ENCODE measurements at places on chromosomes 3 and 15.

DNA sequence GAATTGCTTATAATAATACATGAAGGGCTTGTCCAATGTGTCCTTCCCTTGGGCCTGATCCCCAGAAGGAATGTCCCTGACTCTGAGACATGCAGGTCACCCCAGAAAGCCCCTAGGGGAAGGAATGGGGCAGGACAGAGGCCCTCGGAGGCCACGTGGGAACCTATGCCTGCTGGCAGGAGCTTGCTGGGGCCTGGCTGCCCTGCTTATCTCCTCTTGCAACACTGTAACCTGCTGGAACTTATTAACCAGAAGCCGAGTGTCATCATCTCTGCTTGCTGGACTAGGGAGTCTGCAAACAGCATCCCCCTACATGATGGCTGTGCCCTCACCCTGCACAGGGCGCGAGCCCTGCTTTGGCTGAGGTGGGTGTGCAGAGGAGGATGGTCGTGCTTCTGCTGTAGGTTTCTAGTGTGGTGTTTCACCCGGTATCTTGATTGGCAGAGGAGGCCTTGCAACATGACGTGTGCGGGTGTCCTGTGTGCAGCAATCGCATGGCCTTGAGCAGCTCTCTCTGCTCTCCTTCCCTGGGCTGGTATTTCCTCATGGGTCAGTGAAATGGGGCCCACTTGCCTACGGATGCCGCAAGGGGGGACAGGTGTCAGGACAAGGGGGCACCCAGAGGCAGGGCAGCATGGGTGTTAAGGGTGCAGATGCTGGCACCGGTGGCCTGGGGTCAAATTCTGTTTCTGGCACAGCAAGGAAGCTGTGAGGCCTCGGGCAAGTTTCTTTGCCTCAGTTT lies 5.0 kb downstream of the CHST13 start:
- DNase-seq = no peak

GRCh38 chr15:88649286-88649733 lies 10.5 kb downstream of the ISG20 start:
- peak; percentile 88 for DNase-seq

DNA sequence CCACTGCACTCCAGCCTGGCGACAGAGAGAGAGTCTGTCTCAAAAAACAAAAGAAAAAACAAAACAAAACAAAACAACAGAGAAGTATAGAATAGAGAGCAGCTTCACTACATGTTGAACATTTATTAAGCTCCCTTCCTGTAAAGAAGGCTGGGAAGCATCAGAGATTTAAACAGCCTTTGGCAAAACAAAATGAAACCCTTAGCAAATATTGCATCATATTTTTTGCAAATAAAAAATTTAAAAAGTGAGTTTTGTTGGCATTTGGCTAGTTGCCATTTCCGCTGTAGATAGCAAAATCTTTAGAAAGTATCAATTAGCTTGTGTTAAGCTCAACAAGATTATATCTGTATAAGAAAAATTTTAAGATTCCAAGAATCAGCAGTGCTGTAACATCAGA lies 151.2 kb downstream of the SERPINI1 start:
- DNase-seq = no peak

- no peak for DNase-seq
Observed at GRCh38 chr15:57881361-57881760, 174.8 kb downstream of the POLR2M start.

DNA sequence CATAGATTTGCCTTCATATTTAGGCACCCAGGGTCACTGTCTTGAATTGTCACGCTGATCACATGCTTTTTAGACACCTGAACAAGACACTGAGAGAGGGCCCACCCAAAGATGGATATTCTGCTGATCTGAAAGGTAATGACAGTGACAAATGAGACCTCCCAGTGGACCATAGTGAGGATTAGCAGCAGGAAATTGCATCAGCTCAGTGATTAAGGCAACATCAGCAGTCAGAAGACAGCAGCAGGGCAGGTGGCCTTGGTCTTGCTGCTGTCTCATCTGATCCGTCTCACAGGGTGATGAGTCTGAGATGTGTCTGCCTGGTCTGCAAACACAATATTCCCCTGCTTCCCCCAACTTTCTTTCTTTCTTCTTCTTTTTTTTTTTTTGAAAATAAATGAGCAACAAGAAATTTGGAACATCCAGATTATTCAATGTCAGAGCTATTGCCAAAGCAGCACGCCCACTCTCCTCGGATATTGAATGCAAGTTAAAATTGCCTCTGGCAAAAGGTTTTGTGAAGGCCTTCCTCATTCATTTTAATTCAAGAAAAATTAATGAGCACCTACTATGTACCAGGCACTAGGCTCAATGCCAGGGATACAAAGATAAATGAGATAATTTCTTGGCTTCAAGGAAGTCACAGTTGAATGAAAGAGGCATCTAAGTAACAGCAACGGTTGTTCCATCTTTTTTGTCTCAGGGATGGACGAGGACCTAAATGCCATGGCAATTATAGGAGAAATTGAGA lies 14.1 kb downstream of the OTOL1 start:
- no peak for DNase-seq

DNA sequence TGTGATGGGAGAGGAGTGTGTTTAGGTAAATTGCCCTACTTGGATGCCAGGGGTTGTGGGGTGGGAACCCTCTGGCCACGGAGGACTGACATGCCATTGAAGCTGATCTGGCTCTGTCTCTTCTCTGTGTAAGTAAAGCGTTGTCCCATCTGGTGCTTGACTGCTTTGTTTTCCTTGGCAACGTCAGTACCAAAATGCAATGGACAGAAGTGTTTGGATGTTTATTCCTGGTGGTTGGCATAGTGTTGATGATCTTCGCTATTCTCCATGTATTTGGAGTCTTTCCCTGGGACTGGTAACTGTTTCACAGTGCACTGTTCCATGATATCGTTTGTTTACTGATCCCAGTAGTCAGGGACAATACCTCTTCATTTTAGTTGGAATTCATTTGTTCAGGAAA lies 130.5 kb upstream of the MCTP2 start:
- DNase-seq = no peak

DNA sequence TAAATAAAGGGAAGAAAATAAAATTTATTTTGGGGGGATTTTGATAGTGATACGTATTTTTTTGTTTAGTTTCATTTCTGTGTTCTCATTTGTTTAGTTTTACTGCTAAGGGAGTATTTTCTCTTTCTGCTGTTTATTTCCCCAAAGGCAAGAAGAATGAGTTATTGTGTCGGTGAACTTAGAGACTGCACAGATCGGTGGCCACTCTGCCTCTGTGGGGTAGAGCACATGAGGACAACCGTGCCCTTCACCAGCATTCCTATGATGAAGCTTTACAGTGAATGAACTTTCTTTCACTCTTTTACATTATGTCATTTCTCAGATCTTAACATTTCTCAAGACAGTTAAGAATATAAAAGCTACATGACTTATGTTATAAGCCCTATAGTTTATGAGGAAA lies 214.4 kb downstream of the OCA2 start:
- DNase-seq = no peak
